ENCODE measurements at places on chromosomes 7 and 10.

DNA sequence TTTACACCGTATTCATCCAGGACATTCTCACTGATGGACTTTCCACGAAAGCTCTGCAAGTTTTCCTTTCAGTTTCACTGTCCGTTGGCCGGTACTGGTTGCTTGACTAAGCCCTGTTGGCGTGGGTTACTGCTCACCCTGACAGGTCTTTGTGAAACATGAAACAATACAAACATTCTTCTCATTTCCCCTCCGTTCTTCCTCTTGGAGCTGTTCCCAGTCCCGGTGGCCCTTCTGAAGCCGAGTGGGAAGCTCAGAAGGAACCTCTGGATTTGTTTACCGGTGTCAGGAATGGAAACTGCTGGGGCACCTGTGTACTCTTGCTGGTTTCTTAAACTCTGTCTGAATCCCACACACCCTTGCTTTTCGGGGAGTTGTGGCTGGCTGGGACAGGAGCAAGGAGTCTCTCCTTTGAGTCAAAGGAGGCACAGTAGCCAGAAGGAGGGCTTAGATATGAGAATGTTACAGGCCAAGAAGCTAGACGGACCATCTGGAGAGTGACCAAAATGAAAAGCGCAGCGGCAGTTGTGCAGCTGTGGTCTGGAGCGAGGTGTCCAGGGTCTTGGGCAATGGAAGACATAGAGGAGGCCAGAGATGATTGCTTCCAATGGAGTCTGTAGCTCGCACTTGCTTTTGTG, 45.7 kb downstream of the LYZL2 start:
- no peak for DNase-seq

GRCh38 chr7:28661826-28662595, 249.7 kb downstream of the CREB5 start:
- DNase-seq = no peak

- DNase-seq = no peak
These were observed 12.0 kb upstream of the COMTD1 start for GRCh38 chr10:75247797-75248196.

DNA sequence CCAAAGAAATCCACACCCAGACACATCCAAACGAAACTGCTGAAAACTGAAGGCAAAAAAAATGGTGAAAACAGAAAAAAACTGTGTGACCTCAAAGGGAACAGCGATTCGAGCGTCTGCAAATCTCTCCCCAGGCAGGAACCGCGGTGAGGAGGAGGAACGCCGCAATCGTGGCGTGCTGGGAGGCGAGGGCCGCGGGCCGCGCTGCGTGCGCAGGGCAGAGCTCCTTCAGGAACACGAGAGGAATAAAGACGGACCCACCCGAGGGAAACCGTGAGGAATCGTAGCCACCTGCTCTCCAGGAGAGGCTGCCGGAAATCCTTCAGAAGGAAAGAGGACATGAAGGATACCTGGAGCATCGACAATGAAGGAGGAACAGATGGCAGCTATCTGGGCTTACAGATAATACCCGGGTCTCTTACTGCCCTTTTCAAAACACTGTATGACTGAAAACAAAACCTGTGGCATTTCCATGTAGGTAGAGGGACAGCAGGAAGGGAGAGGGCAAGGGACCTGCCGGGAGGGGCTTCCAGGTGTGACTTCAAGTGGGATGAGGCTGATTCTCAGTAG, 266.0 kb downstream of the MAD1L1 start:
- no peak for DNase-seq

DNA sequence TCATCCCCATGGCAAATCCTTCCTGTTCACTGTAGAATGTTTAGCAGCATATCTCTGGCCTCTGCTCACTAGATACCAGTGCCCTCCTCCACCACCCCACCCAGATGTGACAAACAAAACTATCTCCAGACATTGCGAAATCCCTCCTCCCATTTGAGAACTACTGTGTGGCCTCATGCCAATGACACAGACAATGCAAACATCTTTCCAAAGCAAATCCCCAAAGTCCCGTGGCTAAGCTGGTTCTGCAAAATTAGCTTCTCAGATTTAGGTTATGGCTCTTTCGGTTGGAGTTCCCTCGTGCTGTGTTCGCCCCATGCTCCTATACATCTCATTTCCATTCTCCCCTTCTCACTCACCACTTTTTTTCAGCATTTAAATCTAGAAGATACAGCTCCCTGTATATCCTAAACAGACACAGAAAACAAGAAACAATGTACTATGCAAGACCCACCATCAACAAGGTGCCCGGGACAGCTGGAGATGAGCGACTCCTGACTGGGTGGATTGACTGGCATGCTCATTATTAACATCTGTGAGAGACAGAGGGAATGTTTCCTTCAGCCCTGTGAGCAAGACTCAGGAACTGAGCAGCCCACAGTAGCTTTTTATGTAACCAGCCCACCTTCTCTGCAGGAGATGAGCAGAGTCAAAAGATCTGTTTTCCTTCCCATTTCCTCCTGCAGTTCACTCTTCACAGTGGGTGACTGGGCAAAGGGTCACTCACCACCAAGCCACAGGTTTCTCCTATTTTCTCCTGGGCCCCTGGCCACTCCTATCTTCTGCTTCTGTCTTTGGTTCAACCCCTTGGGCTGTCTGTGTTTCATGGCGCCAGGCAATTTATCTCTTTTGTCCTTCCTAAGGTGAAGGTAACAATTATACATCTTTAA, 225.7 kb upstream of the AOAH start:
- DNase-seq = no peak

GRCh38 chr10:110209926-110210673, 2.7 kb downstream of the MXI1 start:
- no peak for DNase-seq

DNA sequence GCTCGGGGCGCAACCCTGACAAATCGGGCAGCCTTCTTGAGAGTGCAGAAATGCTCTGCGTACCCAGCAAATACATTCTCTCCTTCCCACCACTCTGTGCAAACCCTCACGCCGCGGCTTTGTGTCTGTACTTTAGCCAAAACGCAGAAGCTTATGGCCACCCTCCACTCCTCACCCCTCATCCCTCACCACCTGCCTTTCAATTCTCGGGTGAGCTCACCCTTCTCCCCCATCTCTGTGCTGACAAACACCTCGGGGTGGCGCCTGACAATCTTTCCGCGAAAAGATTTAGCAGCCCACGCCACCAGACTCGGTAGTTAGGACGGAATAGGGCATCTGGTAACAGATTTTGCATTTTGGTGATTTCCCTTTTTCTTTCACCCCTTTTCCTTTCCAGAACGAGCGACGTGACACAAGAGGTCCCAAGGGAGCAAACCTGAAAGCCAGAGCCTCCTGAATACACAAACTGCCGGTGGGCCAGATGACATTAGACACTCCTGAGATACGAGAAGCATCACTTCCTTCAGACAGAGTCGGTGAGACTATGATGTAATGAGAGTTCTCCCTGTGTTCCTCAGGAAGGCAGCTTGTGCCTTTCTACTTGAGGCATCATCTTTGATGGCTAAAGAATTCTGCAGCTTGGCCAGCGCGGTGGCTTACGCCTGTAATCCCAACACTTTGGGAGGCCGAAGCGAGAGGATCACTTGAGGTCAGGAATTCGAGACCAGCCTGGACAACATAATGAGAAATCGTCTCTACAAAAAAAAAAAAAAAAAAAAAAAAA, 671 bp upstream of the ATAD1 start:
- DNase-seq = peak; percentile 23

GRCh38 chr7:70630440-70630817, 501.5 kb upstream of the GALNT17 start:
- DNase-seq = no peak

- DNase-seq = no peak
These were observed 32.9 kb upstream of the FOXL3 start for GRCh38 chr7:256981-257646.

DNA sequence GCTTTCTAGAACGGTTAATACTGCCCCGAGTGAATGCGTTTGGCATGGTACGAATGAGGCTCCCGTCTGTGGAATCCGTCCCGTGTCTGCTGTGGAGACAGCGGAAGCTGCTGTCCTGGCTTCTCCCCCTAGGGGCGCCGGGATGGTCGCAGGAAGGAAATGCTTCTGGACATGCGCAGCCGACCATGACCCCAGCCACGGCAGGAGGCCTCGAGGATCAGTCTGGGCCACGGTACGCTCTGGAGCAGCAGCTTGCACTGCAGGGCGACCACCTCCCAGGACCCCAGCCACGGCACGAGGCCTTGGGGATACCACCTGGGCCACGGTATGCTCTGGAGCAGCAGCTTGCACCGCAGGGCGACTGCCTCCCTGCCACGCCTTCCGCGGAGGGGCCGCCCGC, 107.9 kb downstream of the CYTH3 start:
- no peak for DNase-seq

- DNase-seq = no peak
These were observed 37.1 kb downstream of the RBAK start for GRCh38 chr7:5082806-5083205.

DNA sequence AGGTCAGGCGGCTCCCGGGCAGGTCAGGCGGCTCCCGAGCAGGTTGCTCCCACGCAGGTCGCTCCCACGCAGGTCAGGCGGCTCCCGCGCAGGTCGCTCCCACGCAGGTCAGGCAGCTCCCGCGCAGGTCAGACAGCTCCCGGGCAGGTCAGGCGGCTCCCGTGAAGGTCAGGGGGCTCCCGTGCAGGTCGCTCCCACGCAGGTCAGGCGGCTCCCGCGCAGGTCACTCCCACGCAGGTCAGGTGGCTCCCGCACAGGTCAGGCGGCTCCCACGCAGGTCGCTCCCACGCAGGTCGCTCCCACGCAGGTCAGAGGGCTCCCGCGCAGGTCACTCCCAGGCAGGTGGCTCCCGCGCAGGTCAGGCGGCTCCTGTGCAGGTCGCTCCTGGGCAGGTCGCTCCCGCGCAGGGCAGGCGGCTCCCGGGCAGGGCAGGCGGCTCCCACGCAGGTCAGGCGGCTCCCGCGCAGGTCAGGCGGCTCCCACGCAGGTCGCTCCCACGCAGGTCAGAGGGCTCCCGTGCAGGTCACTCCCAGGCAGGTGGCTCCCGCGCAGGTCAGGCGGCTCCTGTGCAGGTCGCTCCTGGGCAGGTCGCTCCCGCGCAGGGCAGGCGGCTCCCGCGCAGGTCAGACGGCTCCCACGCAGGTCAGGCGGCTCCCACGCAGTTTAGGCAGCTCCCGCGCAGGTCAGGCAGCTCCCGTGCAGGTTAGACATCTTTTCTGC, 30.7 kb downstream of the PTPRN2 start:
- no peak for DNase-seq

DNA sequence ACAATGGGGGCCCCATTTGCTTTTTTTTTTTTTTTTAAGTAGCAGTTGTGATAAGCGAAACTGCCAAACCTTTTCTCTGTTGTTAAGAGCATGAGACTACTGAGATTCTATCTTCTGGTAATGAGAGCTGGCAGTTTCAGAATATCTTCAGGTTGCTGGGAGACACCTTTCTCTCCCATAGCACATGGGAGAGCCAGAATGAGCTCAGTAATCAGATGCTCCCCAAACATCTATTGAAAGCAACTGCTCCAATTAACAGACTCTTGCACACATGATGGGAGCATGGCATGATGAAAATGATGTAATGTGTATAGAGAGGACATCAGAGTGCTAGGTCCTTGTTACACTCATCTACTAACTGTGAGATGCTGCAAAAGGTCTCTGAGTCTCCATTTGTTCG, 18.8 kb downstream of the MYO3A start:
- no peak for DNase-seq

- peak; percentile 17 for DNase-seq
These were observed 26.9 kb upstream of the TRIM56 start for GRCh38 chr7:101058355-101058754.

- no peak for DNase-seq
These were observed 397.6 kb upstream of the LRRN3 start for GRCh38 chr7:110693344-110693743.

GRCh38 chr7:34062341-34062740, 157.0 kb downstream of the BMPER start:
- no peak for DNase-seq

DNA sequence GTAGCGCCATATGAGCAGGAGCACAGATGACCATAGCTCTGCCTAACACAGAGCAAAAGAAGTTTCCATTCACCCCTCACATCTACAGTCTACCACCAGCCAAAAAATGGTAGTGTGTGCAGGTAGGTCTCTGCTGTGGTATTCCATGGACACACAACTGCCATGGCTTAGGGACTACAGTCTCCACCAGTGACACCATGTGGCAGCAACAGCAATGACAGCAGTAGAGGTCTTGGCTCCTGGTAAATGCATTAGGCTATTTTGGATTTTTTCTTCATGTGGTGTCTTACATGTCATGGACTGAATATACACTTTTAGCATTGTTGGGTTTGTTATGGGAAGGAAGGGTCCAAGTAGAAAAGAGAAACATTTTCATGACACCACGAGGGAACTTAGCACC, 70.1 kb upstream of the CABCOCO1 start:
- DNase-seq = no peak

DNA sequence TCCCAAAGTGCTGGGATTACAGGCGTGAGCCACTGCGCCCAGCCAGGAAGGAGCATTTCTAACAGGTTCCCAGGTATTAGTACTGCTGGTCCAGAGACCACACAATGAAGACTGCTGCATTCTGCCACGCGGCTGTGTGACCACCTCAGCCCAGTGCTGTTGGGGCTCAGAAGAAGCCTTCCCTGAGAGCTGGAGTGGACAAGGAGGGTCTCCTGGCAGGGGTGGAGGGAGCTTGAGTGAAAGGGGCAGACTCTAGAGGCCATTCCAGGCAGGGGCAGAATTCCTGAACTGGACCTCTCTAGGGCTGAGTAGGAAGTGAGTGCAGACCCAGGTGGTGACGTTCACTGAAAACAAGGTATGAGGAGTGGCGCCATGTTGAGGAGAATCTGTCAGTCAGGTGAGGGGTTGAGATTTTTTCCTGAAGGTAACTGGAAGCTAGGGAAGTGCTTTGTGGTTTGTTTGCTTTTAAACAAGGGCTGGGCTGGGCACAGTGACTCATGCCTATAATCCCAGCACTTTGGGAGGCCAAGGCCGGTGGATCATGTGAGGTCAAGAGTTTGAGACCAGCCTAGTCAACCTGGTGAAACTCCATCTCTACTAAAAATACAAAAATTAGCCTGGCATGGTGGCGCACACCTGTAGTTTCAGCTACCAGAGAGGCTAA, 67.6 kb downstream of the TACC2 start:
- no peak for DNase-seq

GRCh38 chr10:77189075-77189474, 448.5 kb downstream of the KCNMA1 start:
- DNase-seq = no peak

DNA sequence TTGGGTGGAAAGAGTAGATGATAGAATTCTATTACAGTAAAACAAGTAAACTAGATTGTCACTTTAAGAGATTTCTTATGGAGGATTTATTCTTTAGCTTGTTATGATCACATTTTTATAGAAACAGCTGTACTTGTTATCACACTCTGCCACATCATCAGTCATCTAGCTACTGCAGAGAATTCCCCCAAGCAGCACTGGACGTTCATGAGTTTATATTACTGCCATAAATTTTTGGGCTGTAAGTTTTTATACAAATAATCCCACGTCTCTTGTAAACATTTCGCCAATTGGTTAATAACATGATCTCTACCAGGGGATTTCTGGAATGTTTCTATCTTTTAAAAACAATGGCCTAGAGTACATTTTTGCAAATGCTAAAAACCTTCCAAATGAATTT, 238.8 kb downstream of the POLR1F start:
- no peak for DNase-seq
